ENCODE measurements at places on chromosomes 6 and 20.
A peak's percentile ranks its signal among the peaks of the same experiment; 100 is the strongest.

GRCh38 chr6:66336176-66336575, 629.1 kb upstream of the EYS start:
- DNase-seq, result no peak

DNA sequence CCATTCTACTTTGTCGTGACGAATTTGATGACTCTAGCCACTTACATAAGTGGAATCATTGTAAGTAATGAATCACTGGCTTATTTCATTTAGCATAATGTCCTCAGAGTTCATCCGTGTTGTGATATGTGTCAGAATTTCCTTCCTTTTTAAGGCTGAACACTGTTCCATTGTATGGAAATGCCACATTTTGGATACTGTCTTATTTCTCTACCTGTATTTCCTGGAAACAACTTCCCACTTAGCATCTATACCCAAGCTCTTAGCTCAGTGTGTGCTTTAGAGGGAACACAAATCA, 28.8 kb upstream of the GGTLC1 start:
- DNase-seq, result no peak

DNA sequence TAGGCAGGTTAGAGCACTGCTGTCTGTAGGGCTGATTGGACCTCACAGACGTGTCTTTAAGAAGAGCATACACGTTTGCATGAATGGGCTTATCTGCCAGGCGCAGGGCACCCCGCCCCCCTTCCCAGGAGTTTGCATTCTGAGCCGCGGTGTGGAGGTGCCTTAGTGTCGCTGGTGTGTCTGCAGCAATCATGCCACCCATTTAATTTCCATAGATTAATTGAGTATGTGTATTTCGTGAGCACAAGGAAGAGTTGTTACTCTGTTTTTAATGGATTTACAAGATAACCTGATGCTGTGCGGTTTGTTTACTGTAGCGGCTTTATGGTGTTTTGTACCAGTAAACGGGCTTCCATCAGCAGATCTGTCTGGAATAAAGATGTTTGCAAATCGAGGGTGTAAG, 107.7 kb downstream of the ZDHHC14 start:
- DNase-seq, result no peak

- no peak for DNase-seq
Observed at GRCh38 chr6:154414021-154414813, 57.6 kb upstream of the IPCEF1 start.

- DNase-seq, result no peak
Observed at GRCh38 chr6:87431263-87431662, 23.5 kb downstream of the CFAP206 start.

DNA sequence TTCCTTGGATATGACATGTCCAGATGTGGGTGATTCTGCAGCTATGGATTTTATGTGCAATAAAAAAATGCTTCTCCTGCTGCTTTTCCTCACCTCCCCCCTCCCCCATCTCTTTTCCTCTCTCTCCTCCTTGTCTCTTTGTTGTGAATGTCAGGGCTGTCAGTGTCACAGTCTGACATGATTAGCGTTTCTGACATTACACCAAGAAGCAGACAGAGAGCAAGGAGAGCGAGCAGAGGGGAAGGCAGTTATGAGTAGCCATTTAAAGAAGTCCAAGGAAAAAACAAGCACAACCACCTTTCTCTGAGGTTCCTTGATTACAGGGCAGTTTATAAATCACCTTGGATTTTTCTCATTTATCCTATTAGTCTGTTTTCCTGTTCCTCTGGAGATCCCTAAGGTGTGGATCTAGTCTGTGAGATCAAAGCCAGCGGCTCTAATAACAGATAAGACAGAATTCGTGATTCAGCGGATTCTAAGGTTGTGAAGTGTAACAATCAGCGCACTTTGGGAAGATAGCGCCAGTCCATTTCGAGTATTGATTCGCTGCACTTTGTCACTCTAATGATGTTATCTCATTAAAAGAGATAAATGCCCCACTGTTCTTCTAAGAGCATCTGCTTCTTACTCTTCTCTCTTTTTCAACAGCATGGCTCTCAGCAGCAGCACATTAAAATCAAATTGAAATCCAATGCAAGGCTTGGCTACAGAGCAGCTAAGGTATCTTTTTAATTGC, 101.4 kb downstream of the BACH2 start:
- no peak for DNase-seq

DNA sequence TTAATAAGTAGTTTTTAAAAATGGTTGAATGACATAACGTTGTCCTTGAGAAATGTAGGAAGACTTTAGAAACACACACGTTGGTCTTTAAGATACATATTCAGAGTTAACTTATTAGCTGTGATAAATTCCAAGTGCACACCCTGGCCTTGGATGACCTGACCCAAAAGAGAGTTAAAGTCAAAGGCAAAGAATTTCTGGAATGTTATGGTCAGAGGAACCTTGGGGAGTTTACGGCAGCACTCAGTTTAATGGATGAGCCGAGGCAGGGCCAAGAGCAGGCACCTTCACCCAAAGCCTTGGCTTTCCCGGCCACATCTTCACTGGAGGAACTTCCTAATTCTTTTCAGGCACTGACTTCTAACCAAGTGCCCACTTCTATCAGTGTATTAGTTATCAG, 200.5 kb downstream of the SMOC2 start:
- no peak for DNase-seq

GRCh38 chr20:23349338-23350195, 1.0 kb upstream of the NXT1 start:
- no peak for DNase-seq

GRCh38 chr6:75204217-75204958, 1.5 kb downstream of the COL12A1 start:
- DNase-seq, result peak; percentile 88

DNA sequence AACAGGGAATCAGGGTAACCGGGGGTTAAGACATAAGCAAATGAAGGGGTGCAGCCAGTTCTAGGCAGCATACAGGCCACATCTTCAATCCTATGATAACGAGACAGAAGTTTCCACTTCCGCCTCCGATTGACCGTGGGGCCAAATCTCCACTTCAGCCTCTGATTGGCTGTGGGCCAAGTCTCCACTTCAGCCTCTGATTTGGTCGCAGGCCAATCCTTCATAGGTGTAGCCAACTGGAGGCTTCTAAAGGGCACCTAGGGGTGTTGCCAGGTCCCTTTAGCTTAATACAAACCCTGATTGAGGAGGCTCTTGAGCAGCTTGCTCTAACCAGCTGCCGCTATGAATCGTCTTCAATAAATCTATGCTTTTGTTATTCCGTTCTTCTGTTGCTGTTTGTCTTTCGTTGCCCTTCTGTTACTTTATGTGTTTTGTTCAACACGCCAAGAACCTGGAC, 2.1 kb upstream of the ERGIC3 start:
- DNase-seq, result no peak

DNA sequence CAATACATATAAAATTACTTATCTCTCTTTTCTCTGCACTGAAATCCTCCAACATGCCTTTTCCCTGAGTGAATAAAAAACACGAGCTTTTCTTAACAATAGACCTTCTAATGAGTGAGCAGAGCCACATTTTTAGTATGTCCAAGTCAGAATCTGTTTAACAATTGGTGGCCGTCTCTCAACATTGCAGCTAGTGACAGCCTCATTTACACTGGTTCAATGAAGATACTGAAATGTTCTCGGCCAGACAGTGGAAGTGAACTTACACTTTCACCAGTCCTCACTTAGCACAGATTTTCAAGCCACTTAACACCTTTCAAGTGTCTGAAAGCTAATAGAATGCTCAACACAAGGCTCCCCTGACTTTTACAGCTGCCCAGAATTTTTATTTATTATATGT, 767.1 kb downstream of the KIF16B start:
- DNase-seq, result no peak

DNA sequence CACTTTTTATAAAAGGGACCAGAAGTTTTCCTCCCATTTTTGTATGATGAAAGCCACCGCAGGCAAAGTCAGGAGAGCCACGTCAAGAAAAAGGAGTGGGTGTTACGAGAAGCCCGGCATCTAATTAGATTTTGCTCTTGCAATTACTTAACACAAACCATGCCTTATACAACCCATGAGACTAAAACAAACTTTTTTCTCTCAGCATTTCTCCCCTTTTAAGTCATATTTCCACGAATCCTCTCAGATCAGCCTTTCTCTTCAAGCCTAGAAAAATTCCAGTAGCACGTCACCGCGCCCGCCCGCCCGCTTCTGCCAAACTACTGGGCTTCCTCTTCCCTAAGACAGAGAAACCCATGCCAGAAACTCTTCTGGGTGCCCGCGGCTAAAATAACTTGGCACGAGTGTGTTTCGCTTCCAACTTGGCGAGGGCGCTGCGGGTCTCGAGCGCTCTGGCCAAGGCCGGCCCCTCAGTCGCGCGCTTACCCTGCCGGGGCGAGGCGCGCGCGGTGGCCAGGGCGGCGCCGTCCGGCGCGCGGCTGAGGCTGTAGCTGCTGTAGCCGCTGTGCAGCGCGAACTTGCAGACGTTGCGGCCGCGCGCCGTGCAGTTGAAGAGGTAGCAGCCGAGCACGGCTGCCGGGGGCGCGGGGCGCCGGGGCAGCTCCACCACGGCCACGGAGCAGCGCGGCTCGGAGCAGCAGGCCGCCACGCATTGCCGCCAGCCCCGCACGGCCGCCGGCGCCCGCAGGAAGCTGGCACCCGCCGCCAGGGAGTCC, 1.0 kb downstream of the LRP11 start:
- no peak for DNase-seq

DNA sequence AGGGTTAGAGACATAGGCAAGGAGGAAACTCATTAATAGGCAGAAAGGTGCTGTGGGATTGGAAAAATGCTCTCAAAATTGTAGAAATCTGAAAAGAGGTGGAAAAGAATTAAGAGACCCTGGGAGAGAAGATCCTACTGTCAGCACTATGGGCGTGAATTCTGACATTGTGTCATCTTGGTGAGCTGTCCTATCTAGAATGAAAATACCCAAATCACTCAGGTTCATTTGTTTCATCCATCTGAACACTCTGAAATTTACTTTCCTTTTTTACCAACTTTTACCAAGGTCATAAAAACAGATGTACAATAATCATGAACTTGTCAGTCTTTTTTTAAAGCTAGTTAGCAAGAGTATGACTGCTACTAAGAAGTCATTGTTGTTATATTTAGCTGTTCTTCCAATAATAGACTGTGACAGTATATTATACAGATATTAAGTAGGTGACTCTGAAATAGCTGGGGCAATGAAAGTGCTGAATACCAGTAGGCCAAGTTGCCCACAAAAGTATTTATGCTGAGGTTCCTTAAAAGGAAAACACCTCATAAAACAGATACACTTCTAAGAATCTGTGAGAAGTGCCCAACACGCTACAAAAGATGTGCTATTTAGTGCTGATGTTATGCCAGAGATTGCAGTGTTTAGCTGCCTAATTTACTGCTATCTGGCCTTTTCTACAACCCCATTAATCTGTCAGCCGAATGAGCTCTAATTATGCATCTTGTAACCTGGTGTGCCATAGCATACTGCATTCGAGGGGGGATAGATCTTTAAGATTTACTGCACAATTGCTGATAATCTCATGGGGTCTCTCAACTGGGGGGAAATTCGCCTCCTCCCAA, 217.5 kb upstream of the SUPT3H start:
- no peak for DNase-seq

- no peak for DNase-seq
Observed at GRCh38 chr6:36130667-36131510, 576 bp downstream of the MAPK13 start.

DNA sequence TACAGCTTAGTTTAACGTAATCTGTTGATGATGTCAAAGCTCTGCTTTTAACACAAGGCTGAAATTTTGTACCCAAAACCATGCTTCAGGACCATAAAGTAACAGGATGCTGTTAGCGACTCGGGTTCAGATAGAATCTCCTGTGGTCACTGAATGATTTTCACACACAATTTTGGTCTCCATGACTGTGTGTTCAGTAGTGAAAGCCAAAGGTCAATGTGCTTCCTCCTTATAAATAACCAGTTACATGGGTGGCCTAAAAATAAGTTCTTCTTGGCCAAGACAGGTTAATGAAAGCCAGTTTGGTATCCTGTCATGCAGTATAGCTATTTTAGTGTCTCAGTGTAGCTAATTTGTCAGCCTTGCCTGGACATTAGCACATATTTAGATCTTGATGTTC, 19.1 kb upstream of the LOC128125822 start:
- DNase-seq, result no peak

DNA sequence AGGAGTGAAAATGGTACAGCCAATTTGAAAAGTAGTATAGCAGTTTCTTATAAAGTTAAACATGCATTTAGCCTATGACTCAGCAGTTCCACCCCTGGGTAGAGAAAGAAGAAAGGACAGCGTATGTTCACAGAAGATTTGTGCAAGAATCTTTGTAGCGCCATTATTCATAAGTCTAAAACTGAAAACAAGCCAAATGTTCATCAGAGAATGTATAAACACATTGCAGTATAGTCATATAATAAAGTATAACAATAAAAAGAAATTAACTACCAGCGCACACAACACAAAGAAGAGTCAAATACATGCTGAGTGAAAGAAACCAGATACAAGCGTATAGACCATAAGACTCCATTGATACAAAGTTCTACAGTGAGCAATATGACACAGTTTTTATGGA, 294.0 kb downstream of the SAMD5 start:
- peak; percentile 11 for DNase-seq

- no peak for DNase-seq
Observed at GRCh38 chr6:142861711-142862110, 83.3 kb downstream of the HIVEP2 start.

GRCh38 chr6:101818051-101818450, 424.5 kb downstream of the GRIK2 start:
- no peak for DNase-seq

DNA sequence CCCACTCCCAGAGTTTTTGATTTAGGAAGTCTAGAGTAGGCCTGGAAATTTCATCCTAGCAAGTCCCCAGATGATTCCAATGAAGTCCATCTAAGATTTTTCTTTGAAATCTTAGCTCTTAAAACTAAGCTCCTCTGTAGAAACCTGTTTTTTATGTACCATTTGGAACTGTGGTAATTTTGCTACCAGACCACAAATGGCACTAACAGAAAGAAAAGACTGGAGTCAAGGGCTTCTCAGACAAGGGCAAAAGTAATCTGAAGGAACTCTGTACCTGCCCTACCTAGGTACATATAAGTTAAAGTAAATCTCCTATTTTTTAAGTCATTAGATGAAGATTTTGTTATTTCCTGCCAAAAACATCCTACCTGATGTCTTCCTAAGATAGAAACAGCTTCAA, 155.0 kb upstream of the HTR1E start:
- DNase-seq, result no peak

GRCh38 chr20:8060977-8061376, 41.4 kb upstream of the TMX4 start:
- DNase-seq, result no peak

- DNase-seq, result peak; percentile 57
Observed at GRCh38 chr20:33079259-33079658, at the start of gene BPIFB4. Gene BPIFB4, plus strand, starts transcription at chr20:33079643. Its CDS starts 1,884 bp downstream, at chr20:33081527.

DNA sequence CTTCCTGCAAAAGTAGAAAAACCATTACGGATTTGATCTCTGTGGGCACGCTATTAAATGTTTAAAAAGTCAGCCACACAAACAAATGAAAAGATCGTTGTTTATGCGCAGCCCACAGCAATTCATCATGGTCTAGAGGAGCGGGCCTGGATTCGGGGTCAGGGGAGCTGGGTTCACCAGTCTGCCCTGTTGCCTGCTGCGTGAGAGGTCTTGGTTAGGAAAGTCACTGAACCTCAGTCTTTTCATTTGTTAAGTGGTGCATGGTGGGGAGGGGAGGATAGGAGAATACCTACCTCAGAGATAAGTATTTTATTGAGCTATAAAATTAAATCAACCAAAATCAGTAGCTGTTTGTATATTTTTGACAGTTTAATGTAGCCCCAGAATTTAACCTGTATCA, 47.3 kb upstream of the FYN start:
- no peak for DNase-seq

- DNase-seq, result no peak
Observed at GRCh38 chr20:54433636-54434035, 41.8 kb upstream of the DOK5 start.

- DNase-seq, result no peak
Observed at GRCh38 chr20:41293269-41294037, 24.1 kb downstream of the ZHX3 start.

- DNase-seq, result no peak
Observed at GRCh38 chr20:36632487-36633284, 13.3 kb downstream of the SLA2 start.

Measured in fibroblast of skin of left quadriceps (primary cell).